Cerebellum (tissue), 4 donors: ENCODE measurements at places on chromosomes 5 and 9. TPM values are rescaled to one million over a fixed set of nuclear protein-coding genes. Genes with fewer than 3 reads are reported as not detected.

The GAPT gene
- not detected for total RNA-seq

The NPM1 gene
- 509 TPM for total RNA-seq

The C5orf58 gene
- not detected for total RNA-seq

The LPAR1 gene
- total RNA-seq: 13.4 TPM

GRCh38 chr5:149488645-149489306 is 62.5 kb downstream of the CSNK1A1 start:
- no peak for DNase-seq

DNA sequence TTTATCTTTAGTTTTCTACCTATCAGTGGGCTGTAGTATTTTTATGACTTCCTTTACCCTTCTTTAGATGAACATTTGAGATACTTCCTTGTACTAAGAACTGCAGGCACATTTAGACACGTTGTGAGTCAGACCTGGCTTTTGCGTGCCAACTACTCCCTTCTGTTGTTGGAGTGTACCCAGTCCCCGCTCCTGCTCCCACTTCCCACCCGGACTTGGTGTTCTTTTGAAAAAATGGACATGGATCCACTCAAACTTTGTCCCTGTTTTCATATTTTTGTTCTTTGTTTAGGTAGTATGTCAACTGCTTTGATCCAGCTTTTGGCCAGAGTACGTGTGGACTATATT is 60.7 kb downstream of the PARP8 start:
- DNase-seq: no peak

DNA sequence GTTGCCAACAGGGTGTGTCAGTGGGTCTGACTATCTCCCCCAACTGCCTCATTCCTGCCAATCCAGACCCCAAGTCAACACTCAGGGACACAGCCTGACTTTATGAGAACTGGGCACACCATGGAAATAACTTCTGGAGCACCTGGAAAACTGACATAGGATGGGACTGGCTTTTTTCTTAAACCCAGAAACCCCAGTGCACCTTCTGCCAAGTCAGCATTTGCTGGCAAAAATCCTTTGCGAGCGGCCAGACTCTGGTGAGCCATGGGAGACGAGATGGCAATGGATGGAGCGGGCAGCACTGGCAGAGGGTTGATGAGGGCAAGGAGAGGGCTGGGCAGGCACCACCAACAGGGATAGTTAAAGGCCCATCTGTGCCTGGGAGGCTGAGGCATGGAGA is 114.4 kb upstream of the OSMR start:
- no peak for DNase-seq
